AG09309 (cell line): ENCODE measurements at places on chromosomes 5 and 9.

GRCh38 chr9:131142160-131142559, 16.8 kb downstream of the NUP214 start:
- DNase-seq: no peak

DNA sequence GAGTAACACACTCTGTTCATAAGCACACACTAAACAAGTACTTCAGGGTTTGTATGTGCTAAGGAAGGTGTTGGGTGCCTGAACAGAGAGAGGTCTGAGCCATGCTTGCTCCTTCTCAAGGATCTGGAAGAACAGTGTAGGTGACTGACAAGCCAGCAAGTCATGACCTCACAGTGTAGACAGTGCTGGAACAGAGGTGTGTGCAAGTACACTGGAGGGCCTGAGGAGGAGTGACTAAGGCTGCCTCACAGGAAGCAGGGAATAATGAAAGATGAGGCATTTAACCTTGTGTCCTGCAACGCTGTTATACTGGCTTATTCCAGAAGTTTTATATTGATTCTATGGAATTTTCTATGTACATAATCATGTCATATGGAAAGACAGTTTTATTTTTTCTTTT, 83.9 kb downstream of the TMEM174 start:
- DNase-seq: no peak

DNA sequence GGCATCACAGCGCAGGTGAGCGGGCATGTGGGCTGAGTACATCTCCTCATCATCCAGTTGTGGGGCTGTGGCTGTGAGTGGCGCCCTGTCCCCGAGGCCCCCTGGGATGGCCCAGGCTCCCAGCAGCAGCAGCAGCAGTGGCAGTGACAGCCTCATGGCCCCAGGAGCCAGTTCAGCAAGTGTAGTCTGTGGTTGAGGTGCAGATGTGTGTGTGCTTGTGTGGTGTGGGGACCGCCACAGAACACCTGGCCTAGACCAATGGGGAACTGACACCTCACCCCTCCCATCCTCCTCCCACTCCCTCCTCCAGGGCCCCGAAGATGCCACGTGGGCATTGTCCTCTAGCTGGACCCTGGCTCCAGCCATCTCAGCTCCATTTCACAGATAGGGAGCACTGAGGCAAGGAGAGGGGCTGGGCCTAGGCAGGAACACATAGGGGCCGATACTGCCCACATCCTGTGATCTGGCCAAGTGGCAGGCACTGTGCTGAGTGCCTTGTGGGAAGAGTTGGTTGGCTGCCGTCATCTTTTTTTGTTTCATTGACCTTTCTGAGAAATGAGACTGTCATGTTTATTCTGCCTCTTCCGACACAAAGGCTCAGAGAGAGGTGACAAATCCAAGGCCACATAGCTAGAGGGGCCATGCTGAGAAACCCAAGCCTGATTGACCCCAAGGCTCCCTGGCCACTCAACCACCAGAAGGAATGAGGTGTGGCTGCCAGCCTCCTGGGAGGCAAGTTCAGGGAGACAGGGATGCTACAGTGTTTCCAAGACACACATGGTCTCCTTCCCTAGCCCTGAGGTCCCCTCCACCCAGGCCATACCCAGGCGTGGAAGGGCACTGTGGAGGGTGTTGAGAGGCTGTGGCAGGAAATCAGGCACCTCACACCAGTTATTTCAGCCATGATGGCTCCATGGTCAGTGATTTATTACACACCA, at the start of gene MZB1:
MZB1 (minus strand) TSS at position 213 of the 938 bp plus-strand sequence; CDS start at position 156, 57 bp downstream.
- no peak for DNase-seq

- no peak for DNase-seq
These were observed 403.9 kb downstream of the ZSWIM6 start for GRCh38 chr5:61735995-61736394.

DNA sequence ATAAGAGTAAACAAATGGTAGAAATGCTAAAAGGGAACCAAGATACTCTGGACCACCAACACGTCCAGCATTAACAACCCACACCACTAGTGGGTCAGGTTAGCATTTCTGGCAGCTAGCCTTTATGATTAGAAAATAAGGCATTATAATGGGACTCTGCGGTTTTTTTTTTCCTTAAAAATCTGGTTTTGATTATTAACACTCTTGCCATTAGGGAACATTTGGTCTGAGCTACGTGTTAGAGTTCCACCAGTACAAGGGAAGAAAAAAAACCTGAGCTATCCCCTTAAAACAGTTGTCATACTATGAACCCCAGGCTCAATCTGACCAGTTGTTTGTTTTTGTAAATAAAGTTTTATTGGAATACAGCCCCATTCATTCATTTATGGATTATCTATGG, 110.4 kb downstream of the NTRK2 start:
- DNase-seq: no peak

GRCh38 chr5:38456657-38457399, 99.6 kb downstream of the LIFR start:
- no peak for DNase-seq

GRCh38 chr9:124392871-124393460, 22.3 kb downstream of the PSMB7 start:
- DNase-seq: peak; percentile 76

- DNase-seq: no peak
These were observed 9.4 kb downstream of the CRB2 start for GRCh38 chr9:123365287-123365880.

DNA sequence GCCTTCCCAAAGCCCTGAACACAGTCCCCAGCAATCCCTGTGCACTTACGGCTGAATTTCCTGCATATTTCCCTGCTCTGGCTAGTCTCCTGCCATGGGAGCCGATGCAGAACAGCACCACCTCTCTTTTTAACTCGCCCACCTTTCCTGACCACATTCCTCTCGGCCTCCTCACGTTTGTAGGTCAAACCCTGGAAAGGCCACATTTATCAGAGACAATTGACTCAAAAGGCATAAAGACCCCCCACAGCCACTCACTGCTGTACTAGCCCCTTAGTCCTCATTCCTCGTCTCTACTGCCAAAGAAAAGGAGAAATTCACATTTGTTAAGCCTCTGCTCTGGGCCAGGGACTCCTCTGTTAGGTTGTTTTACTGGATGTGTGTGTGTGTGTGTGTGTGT, 43.6 kb downstream of the ENC1 start:
- DNase-seq: no peak

DNA sequence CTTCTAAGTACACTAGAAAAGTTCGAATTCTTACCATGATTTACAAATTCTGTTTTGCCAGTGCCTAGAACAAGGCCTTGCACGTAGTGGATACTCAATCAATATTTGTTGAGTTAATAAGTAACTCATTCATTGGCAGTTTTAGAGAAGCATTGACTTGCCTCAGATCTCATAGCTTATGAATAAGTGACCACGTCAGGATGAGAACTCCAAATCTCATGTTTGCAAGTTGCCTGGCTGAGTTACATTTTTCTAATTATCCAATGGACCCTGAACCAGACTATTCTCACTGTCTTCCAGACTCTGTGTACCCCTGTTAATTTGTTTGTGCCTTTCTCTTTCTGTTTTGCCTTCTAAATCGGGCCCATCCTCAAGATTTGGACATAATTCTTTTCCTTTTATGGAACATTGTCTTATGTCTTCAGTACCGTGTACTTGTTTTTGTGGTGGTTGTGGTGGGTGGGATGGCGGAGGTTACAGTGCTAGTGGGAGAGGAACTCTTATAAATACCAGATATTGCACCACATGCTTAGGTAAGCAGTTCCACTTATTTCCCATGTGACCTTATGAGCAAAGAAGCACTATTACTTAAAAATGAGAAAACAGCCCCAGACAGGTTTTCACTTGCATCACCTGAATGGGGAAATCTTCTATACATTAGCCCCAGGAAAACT, 96.3 kb downstream of the UNC13B start:
- DNase-seq: no peak

DNA sequence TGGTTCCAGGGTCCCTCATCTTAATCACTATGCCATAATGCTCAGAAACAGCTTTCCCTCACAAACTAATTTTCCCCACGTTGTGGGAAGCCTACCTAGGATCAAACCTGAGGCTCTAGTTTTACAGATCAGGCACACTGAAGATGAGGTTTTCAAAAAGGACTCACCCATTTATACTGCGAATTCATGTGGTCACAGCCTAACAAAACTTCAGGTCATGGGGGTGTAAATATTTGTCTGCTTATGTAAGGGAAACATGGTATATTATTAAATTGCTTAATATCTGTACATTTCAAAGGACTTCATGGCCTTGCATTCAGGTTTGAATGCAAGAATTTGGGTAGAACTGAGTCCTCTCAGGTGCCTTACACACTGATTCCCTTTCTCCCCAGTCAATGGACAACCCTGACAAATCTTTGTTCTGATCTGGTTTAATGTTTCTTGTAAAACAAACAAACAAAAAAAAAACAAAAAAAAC, 12.1 kb downstream of the ZFAND5 start:
- DNase-seq: no peak
